ENCODE measurements at places on chromosomes 12 and 14.

DNA sequence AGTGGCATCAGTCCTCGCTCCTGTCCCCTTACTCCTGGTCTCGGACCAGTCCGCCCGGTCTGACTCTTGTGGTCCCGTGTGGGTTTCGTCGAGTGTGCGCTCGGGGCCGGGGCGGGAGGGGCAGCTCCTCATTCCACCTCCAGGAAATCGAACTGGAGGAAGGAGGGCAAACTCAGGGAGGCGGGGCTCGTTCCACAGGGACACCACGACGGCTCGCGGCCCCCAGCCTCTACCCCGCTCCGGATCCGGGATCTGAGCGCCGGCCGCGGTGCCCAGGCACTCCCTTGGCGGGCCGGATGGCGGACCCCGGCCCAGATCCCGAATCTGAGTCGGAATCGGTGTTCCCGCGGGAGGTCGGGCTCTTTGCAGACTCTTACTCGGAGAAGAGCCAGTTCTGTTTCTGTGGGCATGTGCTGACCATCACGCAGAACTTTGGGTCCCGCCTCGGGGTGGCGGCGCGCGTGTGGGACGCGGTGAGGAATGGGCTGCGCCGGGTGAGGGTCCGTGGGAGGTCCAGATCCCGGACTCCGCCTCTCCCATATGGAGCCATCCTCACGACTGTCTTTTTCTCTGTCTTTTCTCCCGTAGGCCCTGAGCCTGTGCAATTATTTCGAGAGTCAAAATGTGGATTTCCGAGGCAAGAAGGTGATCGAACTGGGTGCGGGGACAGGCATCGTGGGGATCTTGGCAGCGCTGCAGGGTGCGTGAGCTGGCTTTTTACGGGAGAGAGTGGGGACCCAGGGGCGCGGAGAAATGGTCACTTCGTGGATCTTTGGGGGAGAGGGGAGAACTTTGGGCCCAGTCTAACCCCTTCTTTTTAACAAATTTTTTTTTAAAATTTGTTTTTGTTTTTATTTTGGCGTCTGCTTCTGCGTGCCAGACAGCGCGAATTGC, at the start of gene EEF1AKMT3:
Gene EEF1AKMT3, plus strand, starts transcription at position 186 of the 894 bp plus-strand sequence. Its CDS starts 111 bp downstream, at position 297.
- peak; percentile 33 for DNase-seq

GRCh38 chr12:124637581-124637981, 70.2 kb upstream of the NCOR2 start:
- no peak for DNase-seq

DNA sequence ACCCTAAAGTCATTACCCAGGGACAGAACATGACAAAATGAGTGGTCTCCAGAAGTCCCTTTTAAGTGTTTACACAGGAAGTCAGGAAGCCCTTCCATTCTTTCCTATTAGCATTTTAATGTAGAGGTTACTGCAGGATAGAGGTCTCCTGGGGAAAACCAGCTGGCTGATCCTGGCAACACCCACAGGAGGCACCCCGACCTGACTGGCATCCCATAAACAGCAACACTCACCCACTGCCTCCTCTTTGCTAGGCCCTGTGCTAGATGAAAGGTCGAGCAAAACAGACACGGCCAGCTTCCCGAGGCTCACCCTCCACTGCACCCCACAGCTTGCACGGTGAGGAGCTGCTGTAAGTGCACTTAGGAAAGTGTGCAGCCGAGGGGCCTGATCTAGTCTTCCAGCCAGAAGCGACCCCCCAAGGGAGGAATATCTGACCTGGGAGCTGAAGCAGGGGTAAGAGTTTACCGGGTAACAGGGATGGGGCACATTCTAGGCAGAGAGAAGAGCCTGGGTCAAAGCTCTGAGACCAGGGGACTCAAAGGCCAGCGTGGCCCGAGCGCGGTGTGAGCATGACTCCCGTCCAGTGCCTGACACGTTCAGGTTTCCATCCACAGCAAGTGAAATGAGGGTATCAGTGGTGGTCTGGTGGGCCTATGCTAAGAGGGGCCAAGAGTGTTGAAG, 9.0 kb downstream of the DAZAP2 start:
- DNase-seq, result no peak

DNA sequence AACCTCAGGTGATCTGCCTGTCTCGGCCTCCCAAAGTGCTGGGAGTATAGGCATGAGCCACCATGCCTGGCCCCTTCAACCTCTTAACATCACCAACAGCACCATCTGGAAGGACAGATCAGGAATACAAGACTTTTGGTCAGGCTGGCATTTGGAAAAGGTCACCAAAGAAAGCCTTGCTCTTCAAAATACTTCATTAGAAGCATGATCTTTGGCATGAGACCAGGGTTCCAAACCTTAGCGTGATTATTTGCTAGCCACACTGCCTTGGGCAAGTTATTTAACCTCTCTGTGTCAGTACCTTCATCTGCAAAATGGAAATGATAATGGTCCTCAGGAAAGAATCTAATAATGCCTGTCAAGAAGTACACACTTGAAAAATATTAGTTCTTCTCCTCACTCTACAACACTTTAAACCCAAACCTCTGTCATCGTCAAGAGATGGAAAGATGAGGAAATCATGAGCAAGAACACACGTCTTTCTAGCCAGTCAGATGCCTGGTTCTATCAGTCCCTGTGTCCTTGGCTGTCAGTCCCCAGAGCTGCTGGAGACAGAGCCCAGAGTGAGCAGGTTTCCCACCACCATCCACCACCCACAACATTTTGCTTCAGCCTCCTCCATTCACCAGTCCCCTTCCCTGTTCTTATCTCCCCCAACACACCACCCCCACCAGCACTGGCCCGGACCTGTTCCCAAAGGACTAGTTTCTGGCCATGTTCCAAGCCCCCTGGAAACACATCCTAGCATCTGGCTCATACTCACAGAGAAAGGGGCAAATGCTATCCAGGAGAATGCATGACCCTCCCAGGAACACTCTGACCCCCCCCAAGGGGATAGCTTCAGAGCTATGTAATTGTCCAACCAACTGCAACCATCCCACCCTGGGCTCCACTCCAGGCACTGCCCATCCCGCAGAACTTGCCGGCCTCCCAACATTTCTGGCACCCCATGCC, 2.0 kb downstream of the ADCY6 start:
- DNase-seq, result no peak

GRCh38 chr12:15044471-15044870, 71.6 kb downstream of the PDE6H start:
- DNase-seq, result no peak

- no peak for DNase-seq
Measured at GRCh38 chr12:96218989-96219678, 25.0 kb downstream of the ELK3 start.

GRCh38 chr14:101585211-101585610, 23.9 kb downstream of the DIO3 start:
- no peak for DNase-seq

GRCh38 chr14:53751650-53752049, 205.0 kb downstream of the BMP4 start:
- no peak for DNase-seq

DNA sequence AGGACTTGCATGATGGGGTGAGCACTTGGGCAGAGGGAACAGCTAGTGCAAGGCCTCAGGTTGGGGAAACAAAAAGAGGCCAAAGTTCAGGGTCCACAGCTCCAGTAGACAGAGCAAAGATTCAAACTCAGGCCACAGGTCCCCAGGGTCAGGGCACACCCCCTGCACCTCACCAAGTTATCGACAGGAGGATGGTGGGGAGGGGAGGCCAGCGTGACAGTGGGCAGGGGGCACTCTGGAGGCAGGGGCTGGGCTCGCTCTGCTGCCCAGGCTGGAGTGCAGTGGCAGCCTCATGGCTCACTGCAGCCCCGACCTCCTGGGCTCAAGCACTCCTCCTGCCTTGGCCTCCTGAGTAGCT, 32.4 kb upstream of the ULK1 start:
- DNase-seq, result no peak

DNA sequence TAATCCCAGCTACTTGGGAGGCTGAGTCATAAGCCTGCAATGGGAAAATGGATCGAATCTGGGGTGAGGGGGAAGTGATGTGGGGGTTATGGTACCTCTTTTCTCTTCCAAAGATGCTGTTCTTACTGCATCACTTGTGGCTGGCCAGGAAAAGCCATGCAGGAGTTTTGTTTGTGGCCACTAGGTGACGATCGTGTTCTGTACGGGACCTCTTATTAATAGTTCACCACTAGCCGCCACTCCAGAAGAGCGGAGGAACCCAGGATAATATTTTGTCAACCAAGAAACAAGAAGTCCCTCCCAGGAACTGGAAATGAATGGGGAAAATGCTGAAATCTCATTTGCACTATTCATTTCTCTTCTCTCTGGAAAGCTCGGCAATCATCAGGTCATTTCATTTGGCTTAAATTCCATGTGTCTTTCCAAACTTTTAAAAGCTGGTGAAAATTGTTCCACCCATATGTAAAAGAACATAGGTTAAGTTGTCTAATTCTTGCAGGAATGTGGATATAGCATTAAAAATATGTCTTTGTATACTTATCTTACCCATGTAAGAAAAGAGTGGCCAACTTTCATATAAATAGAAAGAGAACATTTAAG, 8.9 kb downstream of the GPR65 start:
- peak; percentile 11 for DNase-seq

- no peak for DNase-seq
Measured at GRCh38 chr14:102578821-102579220, 13.6 kb upstream of the RCOR1 start.

DNA sequence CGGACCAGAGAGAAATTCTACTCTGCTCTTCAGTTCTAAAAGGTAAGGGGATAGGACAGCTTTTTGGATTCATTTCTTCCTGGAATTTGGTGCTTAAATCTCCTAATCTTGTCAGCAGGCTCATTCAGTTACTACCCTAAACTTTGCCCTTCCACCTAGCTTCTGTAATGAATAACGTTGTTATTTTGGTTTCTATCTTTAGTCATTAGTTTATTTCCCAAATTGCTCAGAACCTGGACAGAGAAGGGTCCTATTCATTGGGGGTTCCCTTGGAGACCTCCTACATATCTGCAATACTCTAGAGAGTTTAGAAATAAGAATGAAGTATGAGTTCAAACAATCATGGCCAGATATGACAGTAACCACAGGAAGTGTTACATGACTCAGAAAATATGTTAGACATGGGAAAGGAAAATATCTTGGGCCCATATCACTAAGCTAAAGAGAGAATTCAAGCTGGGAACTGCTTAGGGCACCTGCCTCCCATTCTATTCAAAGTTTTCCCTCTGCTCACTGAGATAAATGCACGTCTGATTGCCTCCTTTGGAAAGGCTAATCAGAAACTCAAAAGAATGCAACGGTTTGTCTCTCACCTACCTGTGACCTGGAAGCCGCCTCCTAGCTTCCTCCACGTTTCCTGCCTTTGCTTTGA, 87.9 kb downstream of the GAS2L3 start:
- no peak for DNase-seq

DNA sequence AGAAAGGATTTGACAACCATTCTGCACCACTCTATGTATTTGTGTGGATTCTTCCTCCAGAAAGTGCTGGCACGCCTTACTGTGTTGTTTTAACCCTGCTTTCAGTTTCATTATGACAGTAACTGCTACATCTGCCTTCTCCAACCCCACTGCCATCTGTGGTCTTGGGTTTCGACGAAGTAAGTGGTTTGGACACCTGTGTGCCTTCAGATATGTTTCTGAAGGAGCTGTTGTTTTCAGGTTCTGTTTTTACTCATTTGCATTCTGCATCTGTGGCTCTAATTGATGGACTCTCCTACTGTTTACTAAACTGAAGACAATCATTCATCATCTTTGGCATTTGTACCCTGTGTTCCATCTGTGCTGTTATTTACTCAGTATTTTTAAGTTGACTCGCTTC, 4.1 kb downstream of the TSHR start:
- peak; percentile 93 for DNase-seq

DNA sequence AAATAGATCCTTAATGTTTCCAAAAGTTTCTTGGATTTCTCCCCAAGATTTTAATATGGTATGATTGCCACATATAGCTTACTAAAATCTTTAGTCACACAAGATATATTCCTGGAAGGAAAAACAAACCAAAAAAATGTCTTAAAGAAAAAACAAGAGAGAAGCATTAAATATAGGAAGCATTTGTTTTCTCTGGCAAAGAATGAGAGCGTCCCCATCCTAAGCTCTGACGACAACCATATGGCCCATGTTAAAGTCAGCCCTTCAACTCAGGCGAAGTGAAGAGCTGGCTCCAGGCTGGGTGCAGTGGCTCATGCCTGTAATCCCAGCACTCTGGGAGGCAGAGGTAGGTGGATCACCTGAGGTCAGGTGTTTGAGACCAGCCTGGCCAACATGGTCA, 35.6 kb downstream of the GCH1 start:
- DNase-seq, result no peak

DNA sequence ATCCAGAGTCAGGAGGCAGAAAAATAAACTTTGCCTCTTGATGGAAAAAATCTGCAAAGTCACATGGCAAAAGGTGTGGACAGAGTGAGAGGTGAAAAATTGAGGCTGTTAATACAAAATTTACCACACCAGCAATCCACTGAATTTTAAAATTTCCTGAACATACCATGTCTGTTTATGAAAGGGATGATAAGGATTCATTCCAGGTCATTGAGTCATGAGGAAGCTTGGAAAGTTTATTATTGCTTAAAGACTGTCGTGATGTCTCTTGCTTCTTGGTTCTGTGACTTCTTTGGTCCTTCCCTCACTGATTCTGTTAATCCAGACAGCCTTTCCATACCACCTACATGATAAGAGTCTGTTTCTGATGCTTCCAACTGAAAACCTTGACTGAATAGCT, 73.2 kb downstream of the TTC6 start:
- DNase-seq, result no peak

- peak; percentile 91 for DNase-seq
Measured at GRCh38 chr14:93959239-93960107, 16.9 kb downstream of the ASB2 start.

DNA sequence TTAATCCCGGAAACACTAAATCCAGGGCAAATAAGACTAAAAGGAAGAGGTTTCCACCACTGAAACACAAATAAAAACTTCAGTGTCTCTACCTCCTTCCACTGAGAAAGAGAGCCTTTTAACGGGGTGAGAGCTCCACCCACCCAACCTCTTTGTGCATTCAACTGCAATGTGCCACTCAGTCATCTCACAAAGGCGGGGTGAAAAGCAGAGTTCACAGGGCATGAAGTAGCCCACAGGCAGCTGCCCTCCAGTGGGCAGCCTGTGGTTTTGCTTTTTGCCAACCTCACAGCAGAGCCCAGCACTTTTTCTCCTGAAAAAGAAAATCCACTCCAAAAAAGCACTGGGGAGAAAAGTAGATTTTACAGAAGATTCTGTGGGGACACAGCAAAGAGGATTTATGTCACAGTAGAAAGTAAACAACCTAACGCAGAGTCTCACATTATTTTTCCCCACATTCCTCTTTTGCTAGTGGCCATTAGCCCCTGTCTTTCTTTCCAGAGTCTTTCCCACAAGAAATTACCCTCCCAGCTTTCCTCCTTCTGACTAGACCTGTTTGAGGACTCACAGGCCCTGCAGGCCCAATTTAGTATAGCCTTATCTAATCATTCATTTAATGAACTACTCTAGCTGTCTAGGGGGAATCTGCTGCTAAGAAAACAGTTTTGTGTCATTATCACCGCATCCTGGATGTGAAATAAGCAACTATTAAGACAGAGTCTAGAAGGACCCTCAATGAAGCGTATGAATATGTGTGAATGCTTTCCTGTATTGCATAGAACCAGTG, 753.8 kb upstream of the FOXG1 start:
- DNase-seq, result no peak
